ENCODE measurements at places on chromosomes 13 and 19. TPM values are rescaled to one million over a fixed set of nuclear protein-coding genes. Genes with fewer than 3 reads are reported as not detected.

DNA sequence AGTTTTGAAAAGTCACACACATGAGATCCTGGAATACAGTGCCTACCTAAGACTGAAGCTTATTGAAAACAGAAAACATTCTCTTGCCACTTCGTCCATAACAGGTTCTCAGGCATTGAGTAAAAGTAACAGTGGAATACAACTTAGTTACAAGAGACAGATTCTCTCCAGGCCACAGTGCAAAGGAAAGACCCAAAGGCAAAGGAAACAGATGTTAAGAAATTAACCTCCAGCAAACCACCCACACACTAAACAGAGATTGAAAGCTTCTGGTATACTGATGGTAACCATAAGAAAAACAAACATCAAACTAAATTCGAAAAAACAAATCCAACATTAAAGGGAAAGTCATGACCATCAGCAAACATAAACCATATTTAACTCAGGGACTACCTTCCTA lies 914.7 kb downstream of the SLITRK5 start:
- H3K27ac ChIP-seq, result no peak overlapping the region
- H3K36me3 ChIP-seq, result no peaks in the 10 kb centered on the region
- H3K4me3 ChIP-seq, result no peak overlapping the region
- DNase-seq, result no peak
- H3K4me1 ChIP-seq, result no peaks in the 10 kb centered on the region

DNA sequence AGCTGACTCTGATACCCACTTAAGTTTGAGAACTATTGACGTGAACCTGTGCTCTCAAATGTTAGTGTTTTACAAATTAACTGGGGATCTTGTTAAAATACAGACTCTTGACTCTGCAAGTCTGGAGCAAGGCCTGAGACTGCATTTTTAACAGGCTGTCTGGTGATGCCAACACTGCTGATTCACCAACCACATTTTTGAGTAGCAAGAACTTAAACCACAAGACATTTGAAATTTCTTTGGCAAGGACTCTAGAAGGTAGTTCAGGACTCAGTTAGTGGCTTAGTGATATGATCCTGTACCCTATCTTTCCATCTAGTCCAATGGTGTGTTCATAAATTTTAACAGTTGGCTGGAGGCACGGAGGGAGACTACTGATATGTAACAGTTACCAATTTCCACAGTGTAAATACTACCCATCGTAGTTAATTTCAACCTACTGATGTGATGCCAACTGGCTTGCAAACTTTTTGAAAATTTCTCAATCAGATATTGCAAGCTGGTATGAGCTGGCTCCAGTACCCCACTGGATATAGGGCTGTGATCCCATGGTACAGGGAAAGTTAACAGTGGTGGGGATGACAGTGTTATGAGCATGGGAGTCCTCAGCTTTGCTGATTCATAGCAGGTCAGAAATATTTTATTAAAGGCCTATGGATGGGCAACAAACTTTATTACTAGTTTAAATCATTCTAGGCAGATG lies 255.1 kb downstream of the TBC1D4 start:
- H3K27me3 ChIP-seq, result no peaks in the 10 kb centered on the region
- H3K36me3 ChIP-seq, result no peaks in the 10 kb centered on the region
- DNase-seq, result no peak
- no peak overlapping the region for H3K4me3 ChIP-seq
- no peak overlapping the region for H3K27ac ChIP-seq
- no peaks in the 10 kb centered on the region for H3K4me1 ChIP-seq

DNA sequence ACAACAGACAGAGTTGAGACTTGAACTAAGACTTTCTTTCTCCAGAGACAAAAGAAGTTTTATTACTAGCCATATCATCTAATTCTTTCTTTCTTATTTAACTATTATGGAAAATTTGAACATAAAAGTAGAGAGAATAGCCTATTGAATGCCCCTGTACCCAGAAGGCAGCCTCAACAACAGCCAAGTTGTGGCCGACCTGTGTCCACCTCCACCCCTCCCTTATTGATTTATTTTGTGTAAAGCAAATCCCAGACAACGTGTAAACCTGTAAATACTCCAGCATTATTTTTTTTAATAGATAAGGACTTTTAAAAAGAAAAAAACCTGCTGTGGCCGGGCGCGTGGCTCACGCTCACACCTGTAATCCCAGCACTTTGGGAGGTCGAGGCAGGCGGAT lies 26.1 kb upstream of the FXYD3 start:
- DNase-seq, result no peak
- H3K27me3 ChIP-seq, result no peaks in the 10 kb centered on the region
- H3K36me3 ChIP-seq, result no peaks in the 10 kb centered on the region
- no peak overlapping the region for H3K27ac ChIP-seq
- H3K4me1 ChIP-seq, result peaks cover 5% of the 10 kb centered on the region

CGB1 gene
- total RNA-seq, result not detected

- H3K36me3 ChIP-seq, result peaks cover 5% of the 10 kb centered on the region
- H3K4me3 ChIP-seq, result no peak overlapping the region
- DNase-seq, result no peak
These were observed 141.8 kb downstream of the ABCC4 start for GRCh38 chr13:95159458-95159857.

NCAN gene
- total RNA-seq, result not detected

GRCh38 chr19:31039151-31039550 lies 310.1 kb downstream of the TSHZ3 start:
- H3K27ac ChIP-seq, result no peak overlapping the region
- no peaks in the 10 kb centered on the region for H3K4me1 ChIP-seq
- H3K36me3 ChIP-seq, result no peaks in the 10 kb centered on the region

DNA sequence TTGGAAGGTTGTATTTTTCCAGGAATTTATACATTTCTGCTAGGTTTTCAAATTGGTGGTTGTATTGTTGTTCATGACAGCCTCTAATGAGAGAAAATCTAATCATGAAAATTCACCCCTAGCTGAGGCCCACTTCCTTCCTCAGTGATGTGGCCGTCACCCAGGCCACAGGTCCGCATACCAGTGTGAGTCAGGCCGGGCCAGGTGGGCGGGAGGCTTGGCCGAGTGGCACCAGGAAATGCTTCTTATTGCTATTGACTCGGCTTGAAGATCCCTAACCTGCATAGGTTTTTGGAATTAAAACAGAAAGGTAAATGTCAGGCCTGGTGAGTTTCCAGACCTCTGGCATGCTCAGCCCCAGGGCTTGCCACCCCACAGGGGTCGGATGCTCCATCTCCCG lies 88.7 kb downstream of the SCGB2B2 start:
- no peak overlapping the region for H3K27ac ChIP-seq
- DNase-seq, result no peak
- H3K4me3 ChIP-seq, result no peak overlapping the region
- no peaks in the 10 kb centered on the region for H3K4me1 ChIP-seq
- H3K36me3 ChIP-seq, result no peaks in the 10 kb centered on the region
- no peaks in the 10 kb centered on the region for H3K27me3 ChIP-seq

GRCh38 chr13:46953331-46953730 lies 56.5 kb upstream of the HTR2A start:
- DNase-seq, result no peak
- no peaks in the 10 kb centered on the region for H3K36me3 ChIP-seq
- no peak overlapping the region for H3K4me3 ChIP-seq

GRCh38 chr13:61728471-61728870 lies 312.8 kb upstream of the PCDH20 start:
- no peaks in the 10 kb centered on the region for H3K36me3 ChIP-seq
- no peaks in the 10 kb centered on the region for H3K4me1 ChIP-seq
- no peak overlapping the region for H3K4me3 ChIP-seq
- no peak for DNase-seq

DNA sequence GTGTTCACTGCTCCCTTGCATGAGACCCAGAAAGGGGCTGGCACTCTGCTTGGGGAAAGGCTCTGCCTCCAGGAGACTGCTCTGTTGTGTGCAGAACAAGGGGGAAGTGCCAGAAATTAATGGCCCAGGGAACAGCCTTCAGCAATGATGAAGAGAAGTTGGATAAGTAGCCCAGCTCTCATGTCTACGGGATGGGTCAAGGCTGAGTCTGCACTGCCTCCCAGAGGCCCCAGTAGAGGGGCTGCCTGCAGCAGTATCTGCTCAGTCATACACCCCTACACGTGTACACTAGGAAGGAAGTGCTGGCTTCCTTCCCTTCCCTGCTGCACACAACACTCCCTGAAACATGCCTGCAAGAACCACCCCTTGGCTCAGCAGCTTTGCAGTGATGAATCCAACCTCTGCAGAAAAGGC lies 54.6 kb upstream of the URI1 start:
- no peaks in the 10 kb centered on the region for H3K36me3 ChIP-seq
- H3K4me3 ChIP-seq, result no peak overlapping the region
- no peaks in the 10 kb centered on the region for H3K4me1 ChIP-seq
- no peak for DNase-seq
- no peaks in the 10 kb centered on the region for H3K27me3 ChIP-seq
- no peak overlapping the region for H3K27ac ChIP-seq

- H3K27me3 ChIP-seq, result no peaks in the 10 kb centered on the region
- DNase-seq, result peak; percentile 73
- H3K4me1 ChIP-seq, result peaks cover 85% of the 10 kb centered on the region
- H3K36me3 ChIP-seq, result peaks cover 14% of the 10 kb centered on the region
- peak overlapping the region; percentile 95 for H3K27ac ChIP-seq
- peak overlapping the region; percentile 57 for H3K4me3 ChIP-seq
These were observed 11.1 kb downstream of the LYL1 start for GRCh38 chr19:13091400-13092157.

- no peaks in the 10 kb centered on the region for H3K4me1 ChIP-seq
- H3K27ac ChIP-seq, result no peak overlapping the region
- H3K36me3 ChIP-seq, result no peaks in the 10 kb centered on the region
- no peak for DNase-seq
- no peaks in the 10 kb centered on the region for H3K27me3 ChIP-seq
These were observed 465.1 kb upstream of the SLC10A2 start for GRCh38 chr13:103531278-103531677.

DNA sequence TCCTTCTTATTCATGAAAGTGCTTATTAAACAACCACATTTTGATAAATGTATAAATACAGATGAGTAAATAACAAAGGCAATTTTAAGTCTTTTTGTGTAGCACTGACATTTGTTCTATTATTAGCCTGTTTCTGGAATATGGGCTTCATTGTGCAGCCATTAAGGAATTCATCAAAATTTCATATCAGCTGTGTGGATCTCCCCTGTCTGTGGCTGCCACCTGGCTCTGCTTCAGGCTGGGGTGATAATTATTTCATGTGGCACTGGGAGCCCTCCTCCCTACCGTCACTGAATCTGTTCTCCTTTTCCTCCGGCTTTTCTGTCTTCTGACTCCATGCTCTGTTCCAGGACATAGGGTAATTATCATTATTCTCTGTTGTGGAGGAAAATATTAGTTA lies 57.1 kb downstream of the LMO7 start:
- H3K4me3 ChIP-seq, result no peak overlapping the region
- DNase-seq, result no peak
- H3K4me1 ChIP-seq, result peaks cover 5% of the 10 kb centered on the region
- no peaks in the 10 kb centered on the region for H3K36me3 ChIP-seq
